ENCODE measurements at places on chromosomes 16 and 17. TPM values are rescaled to one million over a fixed set of nuclear protein-coding genes. Genes with fewer than 3 reads are reported as not detected.

Gene MMD
- polyA plus RNA-seq, result 17.0 TPM

Gene TMEM235
- polyA plus RNA-seq, result not detected

Gene EEF2K
- polyA plus RNA-seq, result 4.9 TPM

Gene LDHD
- polyA plus RNA-seq, result 18.9 TPM

Gene IKZF3
- polyA plus RNA-seq, result 0.37 TPM

Gene TEFM
- 22.0 TPM for polyA plus RNA-seq

Gene ESRP2
- polyA plus RNA-seq, result 0.31 TPM

Gene CUEDC1
- 19.9 TPM for polyA plus RNA-seq
